ENCODE measurements at places on chromosomes 12 and 14. TPM values are rescaled to one million over a fixed set of nuclear protein-coding genes. Genes with fewer than 3 reads are reported as not detected.
A peak's percentile ranks its signal among the peaks of the same experiment; 100 is the strongest.

GRCh38 chr12:71439362-71439612, 311 bp upstream of the LGR5 start:
- H3K4me1 ChIP-seq = peaks cover 21% of the 10 kb centered on the region
- peaks cover 6% of the 10 kb centered on the region for H3K36me3 ChIP-seq
- peak overlapping the region; percentile 63 for H3K27ac ChIP-seq
- peaks cover 79% of the 10 kb centered on the region for H3K27me3 ChIP-seq
- peak overlapping the region; percentile 64 for H3K4me3 ChIP-seq

DNA sequence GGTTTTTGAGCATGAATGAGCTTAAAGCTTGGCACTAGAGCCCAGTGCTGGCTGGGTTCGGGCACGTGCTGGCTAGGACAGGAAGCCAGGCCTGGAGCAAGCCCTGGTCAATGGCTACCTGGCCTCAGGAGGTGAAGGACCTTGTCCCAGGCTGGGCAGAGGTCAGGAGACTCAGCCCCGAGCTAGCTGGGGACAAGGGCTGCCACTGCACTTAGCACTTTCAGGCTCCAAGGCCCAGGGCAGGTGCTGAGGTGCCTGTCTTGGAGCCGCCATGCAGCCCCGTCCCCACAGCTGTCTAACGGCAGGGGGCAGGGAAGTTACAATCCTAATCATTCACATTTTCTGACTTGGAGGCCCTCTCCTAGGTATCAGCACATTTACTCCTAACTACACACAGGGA, 4.3 kb upstream of the AQP6 start:
- peaks cover 40% of the 10 kb centered on the region for H3K27me3 ChIP-seq
- H3K27ac ChIP-seq = no peak overlapping the region
- H3K4me1 ChIP-seq = no peaks in the 10 kb centered on the region
- no peak overlapping the region for H3K4me3 ChIP-seq

GRCh38 chr14:75875958-75876357, 105.8 kb downstream of the TGFB3 start:
- H3K4me3 ChIP-seq = no peak overlapping the region
- H3K27me3 ChIP-seq = no peaks in the 10 kb centered on the region
- peaks cover 6% of the 10 kb centered on the region for H3K36me3 ChIP-seq

DNA sequence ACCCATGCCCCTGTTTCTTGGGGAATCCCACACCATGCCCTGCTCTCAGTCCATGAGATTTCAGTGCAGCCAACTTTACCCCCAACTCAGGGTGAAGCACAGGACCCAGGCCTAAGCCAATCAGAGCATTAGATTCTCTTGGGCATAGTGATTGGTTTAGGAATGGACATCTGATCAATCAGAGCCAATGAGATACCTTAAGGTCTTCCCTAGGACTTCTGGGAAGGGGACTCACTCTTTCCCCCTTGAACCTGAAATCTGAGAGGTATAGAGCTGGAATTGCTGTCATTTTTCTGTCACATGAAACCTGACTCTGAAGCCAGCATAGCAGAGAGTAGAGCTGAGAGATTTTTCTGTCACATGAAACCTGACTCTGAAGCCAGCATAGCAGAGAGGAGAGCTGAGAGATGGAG, 127.1 kb downstream of the ZFP36L1 start:
- peaks cover 19% of the 10 kb centered on the region for H3K4me1 ChIP-seq
- no peak overlapping the region for H3K4me3 ChIP-seq
- no peak overlapping the region for H3K27ac ChIP-seq
- no peaks in the 10 kb centered on the region for H3K36me3 ChIP-seq
- H3K27me3 ChIP-seq = no peaks in the 10 kb centered on the region

- DNase-seq = no peak
- no peak overlapping the region for H3K4me3 ChIP-seq
- no peaks in the 10 kb centered on the region for H3K36me3 ChIP-seq
- no peaks in the 10 kb centered on the region for H3K27me3 ChIP-seq
- peaks cover 21% of the 10 kb centered on the region for H3K4me1 ChIP-seq
Measured at GRCh38 chr14:69135133-69135532, 17.8 kb downstream of the DCAF5 start.

DNA sequence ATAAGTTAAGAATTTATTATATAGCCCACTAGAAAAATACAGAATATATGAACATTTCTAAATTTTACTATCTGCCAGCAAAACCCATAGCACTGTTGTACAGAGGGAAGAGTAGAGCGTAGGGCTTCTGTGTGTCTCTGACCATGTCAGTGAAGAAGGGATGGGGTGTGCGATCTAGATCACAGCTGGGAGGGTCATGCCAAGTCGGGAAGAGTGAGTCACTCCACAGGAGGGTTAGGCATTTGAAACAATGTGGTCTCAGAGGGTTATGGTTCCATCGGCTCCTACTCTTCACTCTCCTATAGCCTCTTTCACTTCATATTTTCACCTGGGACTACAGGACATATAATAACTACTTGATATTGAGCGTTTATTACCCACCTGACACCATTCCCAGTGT, 185.1 kb upstream of the DDHD1 start:
- no peaks in the 10 kb centered on the region for H3K27me3 ChIP-seq
- DNase-seq = no peak
- H3K4me1 ChIP-seq = no peaks in the 10 kb centered on the region

DNA sequence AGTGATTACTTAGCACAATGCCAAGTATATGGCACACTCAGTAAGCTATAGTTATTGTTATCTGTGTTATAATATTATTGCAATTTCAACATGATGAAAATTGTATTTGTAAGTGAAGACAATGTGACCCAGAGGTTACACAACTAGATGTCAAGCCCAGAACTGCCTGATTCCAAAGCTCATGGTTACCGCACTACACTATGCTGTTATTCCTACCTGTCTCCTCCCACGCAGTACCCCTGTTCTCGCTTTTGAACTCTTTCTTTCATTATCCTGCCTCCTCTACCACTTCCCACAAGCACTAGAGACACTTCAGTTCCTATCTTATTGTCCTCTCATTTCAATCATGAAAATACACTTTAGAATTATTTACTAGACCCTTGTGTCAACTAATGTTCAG, 93.2 kb downstream of the PLCZ1 start:
- H3K27me3 ChIP-seq = no peaks in the 10 kb centered on the region
- H3K27ac ChIP-seq = no peak overlapping the region
- H3K36me3 ChIP-seq = peaks cover 1% of the 10 kb centered on the region
- H3K4me1 ChIP-seq = peaks cover 7% of the 10 kb centered on the region

GRCh38 chr12:88362439-88362838, 217.8 kb downstream of the KITLG start:
- DNase-seq = no peak
- no peaks in the 10 kb centered on the region for H3K36me3 ChIP-seq
- H3K4me1 ChIP-seq = peaks cover 3% of the 10 kb centered on the region

GRCh38 chr14:100780646-100781355, 45.1 kb upstream of the MEG3 start:
- H3K4me1 ChIP-seq = peaks cover 34% of the 10 kb centered on the region
- no peak overlapping the region for H3K4me3 ChIP-seq
- DNase-seq = no peak
- H3K27ac ChIP-seq = no peak overlapping the region
- H3K27me3 ChIP-seq = peaks cover 14% of the 10 kb centered on the region

DNA sequence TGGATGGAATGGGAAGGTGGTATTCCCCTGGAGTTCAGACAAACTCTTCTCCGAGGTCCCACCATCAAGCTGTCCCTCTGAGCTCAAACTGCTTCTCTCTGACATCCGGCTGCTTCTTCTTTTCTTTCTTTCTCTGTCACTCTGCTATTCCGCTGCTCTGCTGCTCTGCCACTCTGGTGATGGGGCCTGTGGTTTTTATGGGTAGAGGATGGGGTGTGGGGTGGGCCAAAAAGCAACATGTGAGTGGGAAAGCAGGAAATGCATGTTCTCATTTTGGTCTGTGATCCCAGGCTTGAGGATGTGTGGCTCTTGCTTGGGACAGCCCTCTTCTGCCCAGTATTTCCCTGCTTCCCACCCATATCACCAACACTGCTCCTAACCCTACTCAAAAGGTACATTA, 30.6 kb downstream of the CLECL1 start:
- no peak overlapping the region for H3K4me3 ChIP-seq
- H3K36me3 ChIP-seq = peaks cover 5% of the 10 kb centered on the region
- peak overlapping the region; percentile 23 for H3K27ac ChIP-seq
- no peak for DNase-seq

DNA sequence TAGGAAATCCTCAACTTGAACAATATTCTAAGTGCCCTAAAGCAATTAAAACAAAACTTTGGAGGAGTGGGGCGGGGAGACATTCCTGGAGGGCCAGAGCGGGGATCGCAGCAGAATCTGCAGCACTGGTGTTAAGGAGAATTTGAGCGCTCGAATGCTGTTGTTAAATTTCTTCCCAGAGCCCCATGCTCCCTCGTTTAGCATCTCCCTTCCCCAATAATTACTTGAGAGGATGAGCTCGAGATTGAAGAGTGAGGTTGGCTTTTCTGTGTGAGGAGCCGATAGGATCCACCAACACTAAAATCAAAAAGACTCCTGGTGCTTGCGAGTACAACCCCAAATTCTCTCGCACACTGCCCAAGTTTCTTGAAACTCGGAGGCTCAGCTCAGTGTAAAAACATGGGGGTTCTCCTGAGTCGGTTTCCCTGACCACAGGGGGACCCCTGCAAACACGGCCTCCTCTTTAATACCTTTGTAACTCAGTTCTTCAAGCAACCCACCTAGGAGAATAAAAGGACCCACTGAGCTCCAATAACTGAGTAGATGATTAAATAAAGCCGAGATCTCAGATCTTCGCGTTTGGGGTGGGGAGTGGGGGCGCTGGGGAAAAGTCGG, 10.2 kb upstream of the FOXG1 start:
- no peak overlapping the region for H3K27ac ChIP-seq
- peaks cover 85% of the 10 kb centered on the region for H3K27me3 ChIP-seq
- peaks cover 16% of the 10 kb centered on the region for H3K4me1 ChIP-seq
- no peaks in the 10 kb centered on the region for H3K36me3 ChIP-seq
- DNase-seq = no peak

DNA sequence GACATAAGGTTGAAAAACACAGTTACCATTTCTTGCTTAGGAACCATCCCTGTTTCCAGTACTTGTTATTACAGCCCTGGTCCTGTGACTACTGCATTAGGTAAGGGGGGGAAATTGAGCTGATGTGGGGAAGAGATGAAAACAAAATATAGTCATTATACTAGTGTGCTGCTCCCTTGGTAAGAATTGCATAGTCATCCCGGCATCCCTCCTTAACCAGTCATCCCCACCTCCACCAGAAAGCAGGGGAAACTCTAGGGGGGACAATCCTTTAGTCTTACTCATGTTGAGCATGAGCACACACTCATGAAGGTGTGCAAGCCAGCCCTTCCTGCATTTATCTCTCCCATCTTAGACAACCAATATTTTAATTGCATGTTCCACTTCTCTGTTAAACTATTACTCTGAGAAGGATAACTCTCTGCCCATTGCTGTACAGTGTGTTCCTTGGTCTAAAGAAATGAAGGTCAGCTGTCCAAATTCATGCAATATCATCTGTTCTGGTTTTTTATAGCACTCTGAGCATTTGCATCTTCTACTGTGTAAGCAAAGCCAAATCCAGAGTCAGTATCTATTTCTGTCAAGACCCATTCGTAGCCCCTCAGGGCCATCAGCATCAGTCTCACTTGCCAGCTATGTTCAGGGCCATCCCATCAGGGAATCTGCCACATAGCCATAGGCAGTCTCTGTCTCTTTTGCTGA, 46.8 kb downstream of the TMEM30B start:
- H3K27me3 ChIP-seq = peaks cover 2% of the 10 kb centered on the region
- H3K4me1 ChIP-seq = peaks cover 9% of the 10 kb centered on the region
- H3K27ac ChIP-seq = no peak overlapping the region
- H3K36me3 ChIP-seq = no peaks in the 10 kb centered on the region
- DNase-seq = no peak
- no peak overlapping the region for H3K4me3 ChIP-seq

DNA sequence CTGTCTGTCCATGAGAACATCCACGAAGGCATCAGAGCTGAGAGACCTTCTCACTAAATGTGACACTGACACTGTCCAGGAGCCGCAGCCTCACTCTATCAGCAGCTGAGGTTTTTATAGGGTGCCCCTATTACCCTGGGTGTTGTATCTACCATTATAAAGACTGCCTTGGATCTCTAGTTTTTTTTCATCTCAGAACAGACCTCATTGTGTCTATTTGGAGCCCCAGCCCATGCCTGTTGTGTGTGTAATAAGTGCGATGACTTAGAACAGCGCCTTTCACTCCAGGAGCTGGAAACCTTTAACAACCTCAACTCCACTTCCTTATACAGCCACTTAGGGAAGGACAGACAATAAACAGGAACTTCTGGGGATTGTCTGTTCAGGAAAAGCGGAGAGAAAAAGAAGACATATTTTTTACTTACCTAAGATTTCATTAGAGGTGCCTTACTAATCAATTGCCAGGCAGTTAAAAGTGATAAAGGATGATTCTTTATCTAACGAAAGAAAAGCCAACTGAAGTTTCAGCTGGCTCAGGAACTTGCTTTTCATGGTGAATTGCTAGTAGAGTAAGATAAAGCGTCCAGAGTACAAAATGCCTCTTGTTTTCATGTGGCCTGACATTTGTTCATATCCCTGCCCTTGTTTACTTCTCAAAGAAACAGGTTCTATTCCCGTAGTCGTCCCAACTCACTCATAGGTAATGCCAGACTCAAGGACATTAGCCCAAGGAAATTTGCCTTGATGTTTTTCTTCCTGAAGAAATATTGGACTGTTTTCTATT, 420.6 kb downstream of the RAD51B start:
- H3K27ac ChIP-seq = peak overlapping the region; percentile 88
- H3K36me3 ChIP-seq = peaks cover 2% of the 10 kb centered on the region
- no peak for DNase-seq
- no peak overlapping the region for H3K4me3 ChIP-seq
- no peaks in the 10 kb centered on the region for H3K27me3 ChIP-seq
- peaks cover 37% of the 10 kb centered on the region for H3K4me1 ChIP-seq

GRCh38 chr12:105409279-105409678, 78.8 kb downstream of the C12orf75 start:
- DNase-seq = no peak
- peaks cover 21% of the 10 kb centered on the region for H3K36me3 ChIP-seq
- H3K27me3 ChIP-seq = no peaks in the 10 kb centered on the region
- no peak overlapping the region for H3K4me3 ChIP-seq

GRCh38 chr12:6313326-6313940, 3.0 kb downstream of the PLEKHG6 start:
- no peak overlapping the region for H3K4me3 ChIP-seq
- peaks cover 9% of the 10 kb centered on the region for H3K27me3 ChIP-seq
- H3K4me1 ChIP-seq = peaks cover 18% of the 10 kb centered on the region
- H3K36me3 ChIP-seq = peaks cover 19% of the 10 kb centered on the region
- no peak overlapping the region for H3K27ac ChIP-seq
- no peak for DNase-seq

DNA sequence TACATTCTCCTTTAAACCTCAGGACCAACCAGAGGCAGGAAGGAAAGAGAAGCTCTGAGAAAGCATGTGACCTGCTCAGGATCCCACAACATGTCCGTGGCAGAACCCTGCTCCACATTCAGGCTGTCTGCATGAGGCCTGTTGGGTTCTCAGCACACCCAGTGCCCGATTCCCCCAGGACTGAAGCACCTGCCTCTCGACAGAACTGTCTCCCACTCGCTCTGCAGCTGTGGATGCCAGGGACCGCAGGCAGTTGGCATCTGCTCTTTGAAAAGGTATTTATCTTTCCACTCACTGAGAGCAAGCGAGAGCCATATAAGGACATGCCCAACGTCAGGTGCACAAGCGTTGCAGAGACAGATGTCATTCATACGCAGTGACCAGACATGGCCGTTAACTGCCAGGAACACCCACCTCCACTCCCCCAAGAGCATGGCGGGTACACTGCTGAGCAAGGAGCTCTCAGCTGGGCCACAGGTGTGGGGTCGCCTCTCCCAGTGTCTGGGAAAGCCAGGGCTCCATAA, 18.9 kb downstream of the PITPNM2 start:
- no peak overlapping the region for H3K27ac ChIP-seq
- no peak for DNase-seq
- no peaks in the 10 kb centered on the region for H3K27me3 ChIP-seq
- H3K4me3 ChIP-seq = no peak overlapping the region

LAG3 gene
- total RNA-seq = 2.5 TPM

THTPA gene
- 20.6 TPM for total RNA-seq

NYNRIN gene
- total RNA-seq = 38.3 TPM

TDP1 gene
- 45.9 TPM for total RNA-seq
